Ovary (tissue), 10 donors: ENCODE measurements at places on chromosomes 4 and X. TPM values are rescaled to one million over a fixed set of nuclear protein-coding genes. Genes with fewer than 3 reads are reported as not detected.

CYLC1 gene
- not detected for polyA plus RNA-seq

CXCL5 gene
- 0.05 TPM for polyA plus RNA-seq

CT55 gene
- not detected for polyA plus RNA-seq

- no peaks in the 10 kb centered on the region for H3K4me1 ChIP-seq
- no peaks in the 10 kb centered on the region for H3K36me3 ChIP-seq
- no peak for DNase-seq
- no peaks in the 10 kb centered on the region for H3K27me3 ChIP-seq
- no peak overlapping the region for H3K4me3 ChIP-seq
- no peak overlapping the region for H3K27ac ChIP-seq
Measured at GRCh38 chr4:71360844-71361243, 22.0 kb downstream of the SLC4A4 start.

DNA sequence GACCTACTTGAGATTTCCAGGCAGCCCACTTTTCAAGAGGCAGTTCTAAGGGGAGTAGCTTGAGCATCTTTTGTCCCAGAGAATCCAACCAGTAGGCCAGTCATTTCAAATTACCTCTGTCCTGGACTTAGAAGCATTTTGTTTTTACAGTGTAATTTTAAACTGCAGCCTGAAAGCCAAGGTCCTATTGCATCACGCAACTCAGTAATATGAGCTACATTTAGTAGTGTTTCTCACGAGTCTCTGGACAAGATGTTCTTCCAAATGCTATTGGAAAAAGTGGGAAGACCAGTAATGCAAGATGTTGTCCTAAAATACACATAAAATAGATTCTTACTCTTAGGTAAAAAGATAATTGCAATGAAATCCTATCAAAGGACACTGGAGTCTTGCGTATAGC is 182.5 kb upstream of the ARX start:
- H3K4me1 ChIP-seq = no peaks in the 10 kb centered on the region
- H3K36me3 ChIP-seq = no peaks in the 10 kb centered on the region
- no peak overlapping the region for H3K27ac ChIP-seq
- no peak overlapping the region for H3K4me3 ChIP-seq

- H3K27me3 ChIP-seq = no peaks in the 10 kb centered on the region
- H3K36me3 ChIP-seq = no peaks in the 10 kb centered on the region
- no peak for DNase-seq
- H3K27ac ChIP-seq = no peak overlapping the region
Measured at GRCh38 chr4:97139791-97140190, 1003.5 kb downstream of the STPG2 start.

DNA sequence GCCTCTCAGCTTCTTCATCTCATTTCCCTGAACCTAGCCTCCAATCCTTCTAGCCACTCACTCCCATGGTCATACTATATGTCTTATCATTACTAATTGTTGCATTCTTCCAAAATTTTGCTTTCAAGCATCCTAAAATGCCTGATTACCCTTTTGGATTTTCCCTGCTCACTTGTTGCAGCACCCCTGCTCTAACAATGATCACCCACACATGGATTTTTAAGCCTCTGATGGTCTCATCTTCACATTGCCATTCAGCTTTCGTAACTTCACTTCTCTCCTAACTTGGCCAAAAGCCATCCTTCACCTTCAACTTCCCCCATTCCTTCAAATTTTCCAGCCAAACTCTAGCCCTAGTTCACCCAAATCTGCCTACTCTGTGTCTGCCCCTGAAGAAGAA is 33.8 kb upstream of the MGST2 start:
- H3K27me3 ChIP-seq = no peaks in the 10 kb centered on the region
- DNase-seq = no peak
- no peak overlapping the region for H3K4me3 ChIP-seq
- no peaks in the 10 kb centered on the region for H3K4me1 ChIP-seq

DNA sequence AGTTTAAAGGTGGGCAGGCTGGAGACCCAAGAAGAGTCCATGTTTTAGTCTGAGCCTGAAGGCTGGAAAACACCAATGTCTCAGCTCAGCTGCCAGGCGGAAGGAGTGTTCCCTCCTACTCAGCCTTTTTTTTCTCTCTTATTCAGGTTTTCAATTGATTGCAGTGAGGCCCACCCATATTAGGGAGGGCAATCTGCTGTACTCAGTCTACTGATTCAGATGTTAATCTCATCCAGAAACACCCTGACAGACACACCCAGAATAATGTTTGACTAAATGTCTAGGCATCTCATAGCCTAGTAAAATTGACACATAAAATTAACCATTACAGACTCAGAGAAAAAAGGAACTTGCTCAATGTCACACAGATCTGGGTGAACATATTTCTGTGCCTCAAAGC is 347.1 kb downstream of the GBA3 start:
- no peak for DNase-seq
- H3K36me3 ChIP-seq = no peaks in the 10 kb centered on the region
- H3K27me3 ChIP-seq = no peaks in the 10 kb centered on the region

GRCh38 chr4:72666910-72667309 is 97.9 kb upstream of the ADAMTS3 start:
- no peaks in the 10 kb centered on the region for H3K27me3 ChIP-seq
- no peak overlapping the region for H3K27ac ChIP-seq
- H3K36me3 ChIP-seq = no peaks in the 10 kb centered on the region
- no peaks in the 10 kb centered on the region for H3K4me1 ChIP-seq

DNA sequence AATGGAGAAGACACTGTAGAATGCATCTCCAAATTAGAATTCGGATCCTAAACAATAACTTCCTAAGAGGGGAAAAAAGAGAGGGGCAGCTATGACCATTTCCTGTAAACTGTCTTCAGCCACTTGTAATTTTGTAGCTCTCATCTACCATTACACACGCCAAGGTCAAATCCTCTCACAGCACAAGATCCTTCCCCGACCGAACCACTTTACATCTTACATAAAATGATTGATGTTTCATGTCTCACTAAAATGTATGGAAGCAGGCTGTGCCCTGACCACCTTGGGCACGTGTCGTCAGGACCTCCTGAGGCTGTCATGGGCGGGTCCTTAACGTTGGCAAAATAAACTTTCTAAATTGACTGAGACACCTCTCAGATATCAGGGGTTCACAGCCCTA is 24.1 kb upstream of the PBDC1 start:
- H3K27me3 ChIP-seq = no peaks in the 10 kb centered on the region
- H3K4me1 ChIP-seq = peaks cover 7% of the 10 kb centered on the region
- H3K27ac ChIP-seq = peak overlapping the region; percentile 58
- no peaks in the 10 kb centered on the region for H3K36me3 ChIP-seq
- H3K4me3 ChIP-seq = no peak overlapping the region

DNA sequence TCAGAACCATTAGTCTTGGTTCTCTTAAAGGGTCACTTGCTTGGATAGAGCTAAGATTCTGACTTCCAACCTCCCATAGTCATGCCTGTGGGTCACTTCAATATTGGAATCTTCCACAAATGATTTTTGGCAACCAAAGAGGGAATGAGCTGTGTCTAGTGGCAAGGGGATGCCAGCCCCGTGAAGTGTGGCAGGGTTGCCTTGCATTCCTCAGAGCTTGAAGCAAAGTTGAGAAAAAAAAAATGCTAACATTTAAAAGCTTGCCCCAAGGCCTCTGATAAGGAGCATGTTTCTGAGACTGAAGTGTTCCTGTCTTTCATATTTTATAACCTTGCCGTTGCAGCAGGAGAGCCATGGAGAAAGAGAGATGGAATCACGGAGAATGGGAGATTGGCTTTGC is 120.2 kb downstream of the PAPSS1 start:
- no peak for DNase-seq
- peaks cover 6% of the 10 kb centered on the region for H3K4me1 ChIP-seq
- no peaks in the 10 kb centered on the region for H3K36me3 ChIP-seq
- H3K27ac ChIP-seq = no peak overlapping the region
- no peaks in the 10 kb centered on the region for H3K27me3 ChIP-seq
- no peak overlapping the region for H3K4me3 ChIP-seq

GRCh38 chr4:48100256-48100655 is 33.8 kb downstream of the TXK start:
- no peaks in the 10 kb centered on the region for H3K36me3 ChIP-seq
- H3K27me3 ChIP-seq = no peaks in the 10 kb centered on the region
- no peaks in the 10 kb centered on the region for H3K4me1 ChIP-seq
- H3K4me3 ChIP-seq = no peak overlapping the region

DNA sequence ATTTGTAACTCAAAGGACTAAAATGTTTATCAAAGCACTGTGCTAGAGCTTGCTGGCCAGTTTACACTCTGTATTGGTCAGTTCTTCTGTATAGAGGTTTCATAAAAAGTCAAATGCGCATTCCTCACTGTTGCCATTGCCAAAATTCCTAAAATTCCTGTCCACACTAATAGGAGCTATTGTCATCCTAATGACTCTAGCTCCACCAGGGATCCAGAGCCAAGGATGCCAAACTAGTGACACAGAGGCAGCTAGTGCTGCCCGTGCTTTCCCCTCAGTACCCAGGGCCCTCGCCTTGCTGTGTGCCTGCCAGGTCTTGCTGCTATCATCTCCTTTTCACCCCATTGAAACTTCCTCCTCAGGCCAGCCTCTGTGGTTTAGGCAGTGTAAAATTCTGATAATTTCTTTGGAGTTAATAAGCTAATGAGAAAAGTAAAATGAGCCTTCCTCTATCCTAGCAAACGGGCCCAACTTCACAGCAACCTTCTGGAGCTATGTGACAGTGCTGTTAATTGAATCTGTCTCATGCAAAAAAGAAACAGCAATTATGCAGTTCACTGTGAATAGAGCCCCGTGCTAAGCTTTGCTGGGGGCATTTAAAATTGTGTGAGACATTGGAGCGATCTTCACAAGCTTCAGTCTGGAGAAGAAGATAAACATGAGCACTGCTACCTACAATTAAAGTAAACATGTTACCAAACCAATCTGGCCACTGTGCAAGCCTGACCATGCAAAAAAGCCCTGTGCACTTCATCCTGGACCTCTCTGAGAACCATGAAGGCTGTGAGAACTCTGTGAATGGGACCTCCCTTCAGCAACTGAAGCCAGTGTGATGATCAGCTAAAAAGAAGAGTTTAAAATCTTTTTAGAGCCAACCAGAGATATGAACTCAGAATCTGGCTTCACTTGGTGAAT is 43.1 kb upstream of the FGF2 start:
- H3K4me3 ChIP-seq = no peak overlapping the region
- no peak overlapping the region for H3K27ac ChIP-seq
- H3K36me3 ChIP-seq = no peaks in the 10 kb centered on the region
- no peaks in the 10 kb centered on the region for H3K27me3 ChIP-seq
- no peak for DNase-seq

DNA sequence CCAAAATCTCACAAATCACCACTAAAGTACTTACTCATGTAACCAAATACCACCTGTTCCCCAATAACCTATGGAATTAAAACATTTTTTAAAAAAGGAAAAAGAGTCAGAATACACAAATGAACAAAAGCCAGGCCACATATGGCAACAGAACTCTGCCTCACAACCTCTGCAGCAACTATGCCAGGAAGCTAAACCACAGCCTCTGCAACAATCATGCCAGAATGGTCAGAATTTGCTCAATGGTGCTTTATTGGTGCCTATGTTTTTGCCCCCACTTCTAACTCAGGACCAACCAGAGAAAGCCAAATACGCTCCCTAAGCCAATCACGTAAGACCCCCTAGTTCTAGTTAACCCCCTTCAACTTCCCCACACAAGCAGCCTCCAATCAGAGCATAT is 69.6 kb downstream of the HOPX start:
- no peak overlapping the region for H3K4me3 ChIP-seq
- no peak for DNase-seq
- no peak overlapping the region for H3K27ac ChIP-seq

DNA sequence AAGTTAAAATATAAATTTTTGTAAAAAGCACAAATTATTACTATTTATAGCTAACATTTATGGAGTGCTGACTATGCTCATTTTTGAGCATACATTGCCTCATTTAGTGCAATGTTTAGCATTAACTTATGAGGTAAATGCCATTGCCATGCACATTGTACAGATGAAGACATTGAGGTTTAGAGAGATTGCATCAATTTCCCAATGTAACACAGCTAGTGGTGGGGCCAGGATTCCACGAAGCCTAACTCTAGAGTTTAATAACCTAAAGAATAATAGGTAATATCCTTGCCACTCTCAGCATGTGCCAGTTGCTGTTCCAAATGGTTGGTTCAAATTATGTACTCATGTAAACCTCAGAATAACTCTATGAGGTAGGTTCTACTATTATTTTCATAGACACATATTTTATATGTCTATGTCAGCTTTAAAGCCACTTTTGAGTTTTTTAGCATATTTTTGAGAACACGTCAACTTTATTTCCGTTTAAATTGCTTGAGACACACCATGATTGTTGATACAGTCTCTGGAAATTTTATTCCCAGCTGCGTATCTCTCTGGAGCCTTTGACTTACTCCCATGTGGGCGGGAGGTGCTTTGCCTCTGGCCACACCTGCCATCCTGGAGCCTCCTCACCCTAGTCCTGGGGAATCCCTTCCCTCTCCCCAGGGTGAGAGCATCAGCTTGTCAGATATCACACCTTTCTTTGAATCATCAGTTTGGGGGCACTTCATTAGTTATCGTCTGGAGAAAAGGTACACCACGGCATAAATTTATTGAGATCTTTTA is 10.8 kb upstream of the ADH1A start:
- H3K4me3 ChIP-seq = no peak overlapping the region
- H3K4me1 ChIP-seq = peaks cover 5% of the 10 kb centered on the region

- no peaks in the 10 kb centered on the region for H3K27me3 ChIP-seq
- no peak overlapping the region for H3K27ac ChIP-seq
- H3K36me3 ChIP-seq = no peaks in the 10 kb centered on the region
- no peak for DNase-seq
- H3K4me1 ChIP-seq = no peaks in the 10 kb centered on the region
- H3K4me3 ChIP-seq = no peak overlapping the region
Measured at GRCh38 chr4:57168982-57169381, 58.8 kb upstream of the IGFBP7 start.

DNA sequence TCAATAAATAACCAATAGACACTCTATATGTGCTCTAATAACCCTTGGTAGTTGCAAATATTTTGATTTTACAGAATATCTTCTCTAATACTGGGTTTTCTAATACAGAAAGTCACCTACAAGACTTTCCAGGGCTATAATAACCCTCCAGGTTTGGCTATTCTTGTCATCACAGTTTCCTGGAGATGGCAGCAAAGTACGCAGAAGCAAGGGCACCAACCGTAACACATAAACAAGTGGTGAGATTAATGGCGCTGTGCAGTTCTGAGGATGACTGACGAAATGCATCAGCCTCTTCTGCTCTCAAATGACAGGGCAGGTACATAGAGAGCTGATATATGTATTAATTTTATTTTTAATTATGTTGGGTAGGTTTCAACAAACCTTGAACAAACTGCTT is 122.4 kb downstream of the C4orf33 start:
- no peaks in the 10 kb centered on the region for H3K36me3 ChIP-seq
- no peak for DNase-seq
- no peaks in the 10 kb centered on the region for H3K27me3 ChIP-seq
- no peak overlapping the region for H3K27ac ChIP-seq

DNA sequence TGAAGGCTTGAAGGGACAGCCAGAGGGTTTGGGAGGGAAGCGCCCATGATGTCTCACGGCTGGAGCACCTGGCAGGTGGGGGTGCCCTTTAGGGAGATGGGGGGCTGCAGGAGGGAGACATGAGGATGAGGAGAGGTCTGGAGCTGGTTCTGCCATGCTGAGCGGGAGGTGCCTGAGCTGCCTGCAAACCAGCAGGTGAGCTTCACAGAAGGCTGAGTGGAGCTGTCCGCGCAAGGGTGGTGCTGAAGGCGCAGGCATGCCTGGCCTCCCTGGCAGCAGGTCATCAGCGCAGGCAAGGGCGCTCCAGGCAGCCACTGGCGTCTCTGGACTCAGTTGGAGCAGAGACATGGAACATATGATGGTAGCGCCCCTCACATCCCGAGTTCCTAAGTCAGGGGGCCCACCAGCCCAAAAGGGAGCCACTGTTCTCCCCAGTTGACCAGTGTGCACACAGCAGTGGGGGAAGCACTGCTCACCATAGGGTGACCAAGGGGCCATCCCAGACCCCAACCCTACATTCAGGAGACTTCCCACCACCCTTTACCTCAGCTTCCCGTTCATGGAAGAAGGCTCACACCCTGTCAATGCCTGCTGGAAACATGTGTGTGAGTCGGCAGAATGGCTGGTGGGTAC is 25.8 kb downstream of the ADRA2C start:
- no peaks in the 10 kb centered on the region for H3K36me3 ChIP-seq
- no peak overlapping the region for H3K27ac ChIP-seq
- H3K27me3 ChIP-seq = no peaks in the 10 kb centered on the region
- no peak overlapping the region for H3K4me3 ChIP-seq
